ENCODE measurements at places on chromosomes 11 and 22. TPM values are rescaled to one million over a fixed set of nuclear protein-coding genes. Genes with fewer than 3 reads are reported as not detected.

LRRC75B gene
- 2.6 TPM for total RNA-seq

TPBGL gene
- total RNA-seq: 0.19 TPM

DNA sequence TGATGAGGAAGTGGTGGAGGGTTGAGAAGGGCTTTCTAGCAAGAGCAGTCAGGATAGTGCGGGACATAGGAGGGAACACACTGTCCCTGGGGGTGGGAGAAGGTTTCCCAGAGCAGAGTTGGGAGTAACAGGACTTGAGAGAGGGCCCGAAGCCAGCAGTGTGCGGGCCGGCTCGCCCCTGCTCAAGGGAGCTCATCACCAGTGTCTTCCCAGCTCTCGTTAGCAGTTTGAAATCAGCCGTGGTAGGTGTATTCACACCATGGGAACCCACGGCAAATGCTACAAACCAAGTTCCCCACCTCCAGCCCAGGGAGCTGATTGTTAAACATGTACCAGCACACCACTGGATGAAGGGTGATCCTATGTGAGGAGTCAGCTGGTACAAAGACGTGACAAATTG is 66.2 kb upstream of the EIF3D start:
- no peaks in the 10 kb centered on the region for H3K36me3 ChIP-seq
- H3K4me1 ChIP-seq: no peaks in the 10 kb centered on the region
- H3K4me3 ChIP-seq: no peak overlapping the region
- DNase-seq: no peak

DNA sequence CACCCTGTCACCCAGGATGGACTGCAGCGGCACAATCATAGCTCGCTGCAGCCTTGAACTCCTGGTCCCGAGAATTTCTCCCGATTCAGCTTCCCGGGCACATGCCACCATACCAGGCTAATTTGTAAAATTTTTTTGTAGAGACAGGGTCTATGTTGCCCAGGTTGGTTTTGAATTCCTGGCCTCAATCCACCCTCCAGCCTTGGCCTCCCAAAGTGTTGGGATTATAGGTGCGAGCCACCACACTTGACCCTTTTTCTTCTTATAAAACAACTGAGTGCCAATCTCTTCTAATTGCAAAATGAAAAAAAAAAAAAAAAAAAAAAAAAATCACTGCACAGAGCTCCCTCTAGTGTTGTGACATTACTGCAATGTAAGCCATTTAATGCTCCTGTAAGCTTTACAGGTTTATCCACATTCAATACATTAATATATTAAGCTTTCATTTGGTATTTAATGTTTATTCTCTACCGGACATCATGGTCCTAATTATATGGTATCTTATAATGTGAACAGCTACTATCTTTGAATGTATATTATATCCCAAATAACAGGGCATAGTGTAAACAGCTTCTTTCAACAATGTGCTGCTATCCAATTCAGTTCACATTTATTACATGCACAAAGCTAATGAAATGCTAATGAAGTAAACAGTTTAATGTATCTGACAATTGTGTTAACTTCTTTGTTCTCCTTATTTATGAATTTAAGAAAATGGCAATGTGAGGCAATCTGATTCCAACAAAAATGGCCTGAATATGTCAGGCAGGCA is 44.6 kb downstream of the COPB1 start:
- H3K27me3 ChIP-seq: no peaks in the 10 kb centered on the region
- H3K4me1 ChIP-seq: peaks cover 3% of the 10 kb centered on the region
- peaks cover 40% of the 10 kb centered on the region for H3K36me3 ChIP-seq
- H3K4me3 ChIP-seq: no peak overlapping the region
- no peak overlapping the region for H3K27ac ChIP-seq

GRCh38 chr11:57493507-57494503 is 21.7 kb downstream of the SLC43A1 start:
- no peaks in the 10 kb centered on the region for H3K27me3 ChIP-seq
- peak overlapping the region; percentile 73 for H3K27ac ChIP-seq
- peak; percentile 92 for DNase-seq
- peaks cover 14% of the 10 kb centered on the region for H3K36me3 ChIP-seq

DNA sequence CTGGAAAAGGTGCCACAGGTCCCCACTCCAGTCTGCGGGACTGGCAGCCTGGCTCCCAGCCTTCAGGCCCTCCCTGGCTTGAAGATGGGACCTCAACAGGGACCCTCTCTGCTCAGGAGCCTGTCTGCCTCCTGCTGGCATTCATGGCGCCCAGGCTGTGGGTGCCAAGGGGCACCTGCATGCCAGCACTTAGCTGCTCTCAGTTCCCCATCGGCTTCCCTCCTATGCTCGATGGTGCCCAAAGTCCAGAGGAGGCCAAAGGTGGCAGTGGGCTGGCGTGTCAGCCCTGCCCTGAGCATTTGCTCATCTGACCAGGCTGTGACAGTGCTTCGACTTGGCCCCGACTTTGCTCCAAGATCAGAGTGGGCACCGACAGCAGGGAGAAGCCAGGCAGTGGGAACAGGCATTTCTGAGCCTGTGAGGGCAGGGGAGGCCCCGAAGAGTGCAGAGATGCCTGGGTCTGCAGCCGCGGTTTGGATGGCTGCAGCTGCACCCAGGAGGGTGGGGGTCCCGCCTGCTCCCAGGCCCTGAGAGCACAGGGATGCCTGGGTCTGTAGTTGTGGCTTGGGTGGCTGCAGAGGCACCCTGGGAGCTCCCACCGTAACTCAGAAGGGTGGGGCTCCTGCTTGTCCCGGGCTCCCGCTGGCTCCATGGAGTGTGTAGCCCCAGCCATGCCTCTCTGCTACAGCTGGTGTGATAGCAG is 463.6 kb downstream of the TBC1D22A start:
- H3K27me3 ChIP-seq: no peaks in the 10 kb centered on the region
- no peaks in the 10 kb centered on the region for H3K36me3 ChIP-seq
- no peak overlapping the region for H3K27ac ChIP-seq
- DNase-seq: no peak
- H3K4me3 ChIP-seq: no peak overlapping the region

STT3A gene
- total RNA-seq: 167 TPM

EHD1 gene
- total RNA-seq: 93.0 TPM

OR2AG2 gene
- 0.62 TPM for total RNA-seq

- no peak overlapping the region for H3K27ac ChIP-seq
- H3K36me3 ChIP-seq: no peaks in the 10 kb centered on the region
- no peak overlapping the region for H3K4me3 ChIP-seq
- DNase-seq: no peak
- H3K27me3 ChIP-seq: peaks cover 11% of the 10 kb centered on the region
- peaks cover 19% of the 10 kb centered on the region for H3K4me1 ChIP-seq
Observed at GRCh38 chr11:69209421-69210309, 53.9 kb downstream of the SMIM38 start.

DNA sequence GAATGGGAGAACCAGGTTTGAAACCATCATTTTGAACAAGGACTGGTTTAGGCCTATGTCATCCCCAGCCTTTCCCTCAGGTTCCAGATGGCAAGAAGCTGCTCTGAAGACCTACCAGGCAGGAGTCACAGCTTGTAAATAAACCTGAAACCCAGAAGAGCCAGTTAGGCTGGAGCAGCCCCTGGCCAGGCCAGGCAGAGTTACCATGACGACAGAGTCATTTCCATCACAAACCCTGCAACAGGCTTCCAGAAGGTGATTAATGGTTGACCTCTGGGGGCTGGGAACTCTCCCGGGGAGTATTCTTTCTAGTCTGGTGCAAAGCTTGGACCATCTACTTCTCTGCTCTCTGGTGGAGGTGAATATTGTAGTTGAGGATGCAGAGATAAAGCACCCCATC is 164.1 kb upstream of the NCAM1 start:
- H3K36me3 ChIP-seq: no peaks in the 10 kb centered on the region
- no peak overlapping the region for H3K4me3 ChIP-seq
- no peak for DNase-seq

- peaks cover 6% of the 10 kb centered on the region for H3K4me1 ChIP-seq
- DNase-seq: no peak
- no peaks in the 10 kb centered on the region for H3K27me3 ChIP-seq
- H3K36me3 ChIP-seq: peaks cover 22% of the 10 kb centered on the region
Observed at GRCh38 chr11:18371279-18371678, 23.1 kb upstream of the LDHA start.

CHEK2 gene
- total RNA-seq: 32.7 TPM

DNA sequence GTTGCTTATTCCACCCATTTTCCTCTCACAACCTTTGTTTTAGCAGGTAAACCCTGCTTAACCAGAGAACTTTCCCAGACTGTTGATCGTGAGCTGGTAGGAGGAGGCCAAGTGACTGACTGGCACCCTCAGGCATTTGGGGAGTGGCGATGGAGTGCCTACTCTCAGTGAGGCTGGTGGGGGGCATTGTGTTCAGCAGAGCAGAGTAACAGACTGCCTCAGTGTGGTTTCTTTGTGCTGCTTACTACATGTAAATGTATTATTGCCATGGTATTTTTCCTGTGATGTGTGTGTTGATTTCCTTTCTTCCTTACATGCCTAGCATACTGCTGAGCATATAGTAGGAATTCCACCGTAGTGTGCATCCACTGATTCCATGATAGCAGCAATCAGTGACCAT is 2.6 kb downstream of the MARK2 start:
- no peak for DNase-seq
- peaks cover 65% of the 10 kb centered on the region for H3K4me1 ChIP-seq
- H3K4me3 ChIP-seq: peak overlapping the region; percentile 92

- H3K36me3 ChIP-seq: no peaks in the 10 kb centered on the region
- no peak for DNase-seq
- no peaks in the 10 kb centered on the region for H3K4me1 ChIP-seq
- H3K4me3 ChIP-seq: no peak overlapping the region
- H3K27me3 ChIP-seq: no peaks in the 10 kb centered on the region
Observed at GRCh38 chr11:99098751-99099150, 78.0 kb downstream of the CNTN5 start.

RIBC2 gene
- 12.4 TPM for total RNA-seq

TPH1 gene
- 0.36 TPM for total RNA-seq

DNA sequence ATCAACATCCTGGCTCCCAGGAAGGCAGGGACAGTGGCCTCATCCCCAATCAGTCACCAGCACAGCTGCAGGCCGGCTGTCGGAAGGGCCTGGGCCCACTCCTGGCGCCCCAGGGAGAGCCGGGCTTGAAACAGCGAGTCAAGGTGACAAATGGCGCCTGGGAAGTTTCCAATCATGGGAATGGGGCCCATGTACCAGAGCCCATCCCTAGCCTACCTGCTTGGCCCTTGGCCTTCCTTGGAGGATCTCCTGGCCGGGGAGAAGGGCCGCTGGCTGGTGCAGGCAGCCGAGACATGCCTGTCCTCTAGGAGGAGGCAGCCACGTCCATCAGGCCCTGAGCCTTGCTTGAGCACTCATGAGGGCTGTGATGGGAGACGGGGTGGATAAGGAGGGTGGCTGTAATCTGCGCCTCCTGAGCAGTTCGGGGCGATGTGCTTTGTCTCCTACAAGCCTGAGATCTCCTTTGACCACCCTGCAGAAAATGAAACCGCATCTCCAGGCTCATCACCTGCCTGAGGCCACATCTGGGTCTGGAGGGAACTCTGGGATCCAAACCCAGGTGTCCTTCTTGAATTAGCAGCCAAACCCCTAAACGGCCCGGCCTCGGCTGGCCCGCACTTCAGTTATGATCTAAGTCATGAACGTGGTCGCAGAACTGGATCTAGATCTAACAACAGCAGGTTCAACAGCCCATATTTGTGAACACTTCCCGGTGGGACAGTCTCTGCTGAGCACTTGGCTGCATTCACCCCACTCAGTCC is 862.0 kb downstream of the TBC1D22A start:
- H3K4me3 ChIP-seq: no peak overlapping the region
- no peaks in the 10 kb centered on the region for H3K4me1 ChIP-seq
- no peak overlapping the region for H3K27ac ChIP-seq
- H3K36me3 ChIP-seq: no peaks in the 10 kb centered on the region
- H3K27me3 ChIP-seq: no peaks in the 10 kb centered on the region

MAJIN gene
- not detected for total RNA-seq

OSM gene
- total RNA-seq: 62.8 TPM

GRCh38 chr11:21485426-21485825 is 707.5 kb upstream of the ANO5 start:
- no peaks in the 10 kb centered on the region for H3K36me3 ChIP-seq
- no peaks in the 10 kb centered on the region for H3K27me3 ChIP-seq
- no peak overlapping the region for H3K4me3 ChIP-seq
- H3K27ac ChIP-seq: no peak overlapping the region
- peaks cover 4% of the 10 kb centered on the region for H3K4me1 ChIP-seq

DNA sequence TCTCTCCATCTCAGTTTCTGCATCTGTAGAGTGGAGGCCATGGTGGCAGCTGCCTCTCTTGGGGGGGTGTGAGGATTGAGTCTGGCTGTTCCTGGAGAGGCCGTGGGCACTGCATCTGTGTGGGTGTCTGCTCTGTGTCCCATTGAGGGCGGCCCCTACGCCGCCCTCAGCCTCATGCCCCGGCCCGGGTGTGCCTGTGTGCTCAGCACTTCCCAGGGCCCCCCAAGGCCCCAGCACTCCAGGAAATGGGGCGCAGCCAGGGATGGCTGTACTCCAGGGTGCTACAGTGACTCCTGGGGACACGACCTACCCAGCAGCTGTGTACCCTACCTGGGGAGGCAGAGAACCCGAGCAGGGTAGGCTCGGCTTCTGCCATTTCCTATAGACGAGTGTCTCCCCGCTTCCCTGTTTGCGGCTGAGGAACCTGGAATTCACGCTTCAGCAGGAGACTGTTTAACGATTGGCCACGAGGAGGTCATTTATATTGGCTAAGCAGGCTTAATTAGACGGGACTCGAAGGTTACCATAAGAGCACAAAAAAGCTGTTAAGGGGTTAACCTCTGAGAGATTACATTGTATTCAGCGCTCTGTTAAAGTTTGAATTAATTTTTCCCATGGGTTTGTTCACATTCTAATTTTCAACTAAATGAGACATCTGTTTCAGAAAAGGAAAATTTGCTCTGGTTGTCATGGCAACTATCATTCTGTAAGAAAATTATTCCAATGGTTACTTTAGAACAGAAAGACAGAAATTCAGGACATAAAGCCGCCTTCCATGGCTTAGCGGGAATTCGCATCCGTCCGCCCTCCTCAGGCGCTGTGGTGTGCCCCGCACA is 76.4 kb downstream of the MPPED1 start:
- no peak overlapping the region for H3K4me3 ChIP-seq
- no peaks in the 10 kb centered on the region for H3K36me3 ChIP-seq
- DNase-seq: no peak
- H3K27me3 ChIP-seq: no peaks in the 10 kb centered on the region
- no peak overlapping the region for H3K27ac ChIP-seq

- no peak overlapping the region for H3K27ac ChIP-seq
- DNase-seq: no peak
- no peaks in the 10 kb centered on the region for H3K4me1 ChIP-seq
- H3K36me3 ChIP-seq: no peaks in the 10 kb centered on the region
Observed at GRCh38 chr22:26998129-26998528, 340.7 kb downstream of the MIAT start.

- H3K27me3 ChIP-seq: peaks cover 14% of the 10 kb centered on the region
- H3K27ac ChIP-seq: no peak overlapping the region
- no peaks in the 10 kb centered on the region for H3K36me3 ChIP-seq
- H3K4me1 ChIP-seq: no peaks in the 10 kb centered on the region
- H3K4me3 ChIP-seq: no peak overlapping the region
Observed at GRCh38 chr11:13644997-13645687, 23.3 kb upstream of the FAR1 start.

SHISAL1 gene
- total RNA-seq: not detected

PIWIL4 gene
- total RNA-seq: 0.65 TPM

P2RY2 gene
- not detected for total RNA-seq

TMEM132A gene
- 3.5 TPM for total RNA-seq

All from activated CD4-positive, alpha-beta T cell treated with anti-CD3 and anti-CD28 coated beads, Interleukin-2, amount 10 ng/mL, durations not matched to agents 24 days and 14 days (primary cell).